ENCODE measurements at places on chromosomes 7 and 10.

DNA sequence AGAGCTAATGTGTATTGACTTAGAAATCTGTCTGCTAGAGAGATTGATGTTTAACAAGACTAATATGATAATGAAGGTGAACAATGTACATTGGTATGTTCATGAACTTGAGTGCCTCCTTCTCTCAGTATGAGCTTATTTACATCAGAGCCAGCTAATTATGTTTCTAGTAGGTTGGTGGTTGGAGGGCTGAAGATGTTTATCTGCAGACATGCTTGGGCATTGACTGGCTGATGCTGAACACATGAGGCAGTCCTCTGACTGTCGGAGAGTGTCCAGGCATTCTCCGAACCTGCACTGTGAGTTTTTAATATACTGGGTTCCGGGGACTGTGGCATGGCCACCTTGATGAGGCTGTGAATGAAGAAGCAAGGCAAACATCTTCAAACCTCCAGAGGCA, 47.5 kb downstream of the BMPER start:
- no peak overlapping the region for H3K4me3 ChIP-seq
- no peaks in the 10 kb centered on the region for H3K4me1 ChIP-seq
- no peak for DNase-seq

DNA sequence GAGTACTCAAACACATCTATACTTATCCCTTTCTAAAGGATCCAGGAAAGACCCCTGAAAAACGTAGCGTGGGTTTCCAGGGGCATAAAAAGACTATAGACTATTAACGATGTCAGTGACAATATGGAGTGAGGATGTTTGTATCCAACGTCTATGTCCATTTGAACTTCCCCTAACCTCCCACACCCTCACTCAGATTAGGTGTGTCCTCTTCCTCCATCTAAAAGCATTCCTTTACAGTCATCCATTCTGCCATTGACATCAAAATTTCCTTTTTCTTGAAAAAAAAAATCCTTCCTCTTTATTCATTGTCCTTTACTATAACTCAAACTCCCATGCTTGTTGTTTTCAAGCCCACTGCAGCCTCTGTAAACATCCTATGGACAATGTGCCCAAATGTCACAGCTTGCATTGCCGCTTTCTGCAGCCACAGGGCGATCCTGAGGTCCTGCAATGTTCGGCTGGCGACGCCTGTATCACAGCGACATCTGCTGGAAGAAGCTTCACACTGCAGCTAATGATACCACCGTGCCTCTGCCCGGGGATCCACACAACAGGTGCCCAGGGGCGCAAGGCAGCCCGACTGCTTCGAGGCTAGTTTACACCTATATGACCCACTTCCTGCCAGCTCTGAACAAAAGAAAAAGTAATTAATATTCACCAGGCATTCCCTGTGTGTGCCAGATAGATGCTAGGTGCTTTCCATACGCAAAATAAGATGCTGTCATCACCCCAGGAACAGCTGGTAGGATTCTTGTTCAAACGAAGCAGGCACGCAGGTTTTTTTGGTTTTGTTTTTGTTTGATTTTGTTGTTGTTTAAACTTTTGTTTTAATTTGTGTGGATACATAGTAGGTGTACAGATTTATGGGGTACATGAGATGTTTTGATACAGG, 267.9 kb upstream of the GHITM start:
- no peak overlapping the region for H3K4me3 ChIP-seq
- peak; percentile 58 for DNase-seq
- H3K4me1 ChIP-seq = no peaks in the 10 kb centered on the region
- H3K36me3 ChIP-seq = no peaks in the 10 kb centered on the region

DNA sequence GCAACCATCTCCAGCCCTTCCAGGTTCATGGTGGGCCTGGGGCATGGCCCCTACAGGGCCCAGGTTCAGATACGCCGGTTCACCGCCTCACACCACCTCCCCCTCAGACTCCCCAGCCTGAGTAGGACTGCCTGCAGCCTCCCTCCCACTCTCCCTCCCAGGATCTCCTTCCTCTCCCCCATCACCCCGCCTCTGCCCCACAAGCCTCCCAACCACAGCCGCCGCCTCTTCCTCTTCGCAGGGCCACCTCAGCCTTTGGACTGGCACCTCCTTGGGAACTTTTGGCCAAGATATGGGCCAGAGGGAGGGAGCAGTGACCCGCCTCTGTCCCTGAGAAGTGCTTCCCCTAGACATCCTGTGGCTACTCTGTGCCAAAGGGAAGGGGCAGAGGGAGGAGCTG, 9.3 kb downstream of the KCNIP2 start:
- peaks cover 52% of the 10 kb centered on the region for H3K4me1 ChIP-seq
- H3K27me3 ChIP-seq = no peaks in the 10 kb centered on the region

DNA sequence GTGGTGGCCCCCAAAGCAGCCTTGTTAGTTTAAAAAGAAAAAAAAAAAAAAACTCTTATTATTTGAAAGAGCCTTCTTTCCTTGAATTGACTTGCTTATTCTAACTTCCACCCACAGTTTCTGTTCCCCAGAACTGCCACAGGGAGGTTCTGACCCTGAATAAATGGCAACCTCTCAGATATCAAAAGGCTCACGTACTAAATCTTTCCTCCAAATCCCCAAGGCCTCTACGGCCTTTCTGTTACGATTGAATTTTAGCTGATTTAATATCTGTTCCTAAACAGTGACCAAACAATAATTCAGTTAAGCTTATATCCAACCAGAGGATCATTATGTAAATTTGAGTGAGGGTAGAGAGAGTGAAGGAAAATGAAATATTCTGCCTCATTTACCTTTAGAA, 482.8 kb downstream of the GFRA1 start:
- no peak overlapping the region for H3K4me3 ChIP-seq
- no peaks in the 10 kb centered on the region for H3K4me1 ChIP-seq
- DNase-seq = no peak
- H3K36me3 ChIP-seq = no peaks in the 10 kb centered on the region

GRCh38 chr7:144622745-144623144, 213.1 kb downstream of the TPK1 start:
- no peak overlapping the region for H3K4me3 ChIP-seq
- no peak overlapping the region for H3K27ac ChIP-seq

DNA sequence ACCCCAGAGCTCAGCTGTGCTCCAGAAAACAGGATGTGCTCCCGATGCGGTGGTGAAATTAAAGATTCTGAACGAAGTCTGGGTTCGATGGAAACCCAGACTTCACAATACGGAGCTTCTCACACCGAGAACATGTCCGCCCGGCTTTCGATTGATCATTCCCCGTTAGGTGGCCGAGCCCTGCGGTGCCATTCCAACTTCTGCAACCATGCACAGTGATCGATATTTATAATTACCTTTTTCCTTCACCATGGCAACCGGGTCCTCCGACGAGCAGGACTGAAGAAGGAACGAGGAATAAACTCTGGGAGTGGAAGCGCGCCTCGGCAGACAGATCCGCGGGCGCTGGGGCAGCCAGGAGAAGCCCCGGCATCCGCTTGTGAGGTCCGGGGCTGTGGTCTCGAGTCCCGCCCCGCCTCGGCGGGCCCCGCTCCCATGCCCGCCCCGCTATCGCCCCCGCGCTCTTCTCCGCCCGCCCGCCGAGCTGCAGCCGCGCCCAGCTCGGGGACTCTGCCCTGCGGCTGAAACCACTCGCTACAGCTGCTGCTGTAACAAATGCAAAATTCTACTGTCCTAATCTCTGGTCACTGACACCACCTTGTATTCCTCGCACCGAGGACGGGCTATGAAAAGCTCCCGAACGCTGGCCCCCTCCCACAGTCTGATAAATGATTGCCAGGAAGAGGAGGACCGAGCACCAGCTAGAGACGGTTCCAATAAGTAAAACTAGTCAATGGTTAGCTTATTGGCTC, 26.2 kb downstream of the ABLIM1 start:
- H3K36me3 ChIP-seq = no peaks in the 10 kb centered on the region
- H3K4me1 ChIP-seq = peaks cover 12% of the 10 kb centered on the region
- H3K4me3 ChIP-seq = peak overlapping the region; percentile 79
- peaks cover 57% of the 10 kb centered on the region for H3K27me3 ChIP-seq
- DNase-seq = peak; percentile 48

DNA sequence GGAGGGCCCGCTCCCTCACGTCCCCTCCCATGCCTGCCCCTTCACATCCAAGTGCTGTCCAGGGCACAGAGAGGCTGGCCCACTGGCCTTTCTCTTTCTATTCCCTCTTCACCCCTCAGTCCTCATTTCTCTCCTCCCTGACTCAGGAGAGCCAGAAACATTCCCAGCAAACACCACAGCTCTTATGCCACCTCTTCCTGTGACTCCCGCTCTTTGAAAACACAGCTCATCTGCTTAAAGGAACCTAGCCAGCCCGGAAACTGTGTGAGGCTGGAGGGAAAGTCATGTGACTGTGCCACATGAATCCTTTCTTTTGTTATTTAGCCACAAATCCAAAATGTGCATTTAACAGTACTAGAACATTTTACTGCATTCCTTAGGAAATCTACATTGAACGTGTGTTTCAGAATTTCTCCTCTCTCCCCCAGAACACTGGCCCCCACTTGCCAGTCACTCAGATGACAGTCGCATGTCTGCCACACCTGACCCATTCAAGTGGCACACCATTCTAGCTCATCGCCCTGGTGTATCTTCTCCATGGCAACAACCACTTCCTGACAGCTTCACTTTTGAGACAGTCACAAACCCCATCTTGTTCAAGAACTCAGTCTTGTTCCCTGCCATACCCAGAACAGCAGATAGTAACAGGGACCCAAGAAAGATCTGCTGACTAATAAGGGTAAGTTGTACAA, 42.8 kb downstream of the GRB10 start:
- no peaks in the 10 kb centered on the region for H3K27me3 ChIP-seq
- H3K27ac ChIP-seq = peak overlapping the region; percentile 85
- H3K4me1 ChIP-seq = peaks cover 22% of the 10 kb centered on the region
- peaks cover 2% of the 10 kb centered on the region for H3K36me3 ChIP-seq

DNA sequence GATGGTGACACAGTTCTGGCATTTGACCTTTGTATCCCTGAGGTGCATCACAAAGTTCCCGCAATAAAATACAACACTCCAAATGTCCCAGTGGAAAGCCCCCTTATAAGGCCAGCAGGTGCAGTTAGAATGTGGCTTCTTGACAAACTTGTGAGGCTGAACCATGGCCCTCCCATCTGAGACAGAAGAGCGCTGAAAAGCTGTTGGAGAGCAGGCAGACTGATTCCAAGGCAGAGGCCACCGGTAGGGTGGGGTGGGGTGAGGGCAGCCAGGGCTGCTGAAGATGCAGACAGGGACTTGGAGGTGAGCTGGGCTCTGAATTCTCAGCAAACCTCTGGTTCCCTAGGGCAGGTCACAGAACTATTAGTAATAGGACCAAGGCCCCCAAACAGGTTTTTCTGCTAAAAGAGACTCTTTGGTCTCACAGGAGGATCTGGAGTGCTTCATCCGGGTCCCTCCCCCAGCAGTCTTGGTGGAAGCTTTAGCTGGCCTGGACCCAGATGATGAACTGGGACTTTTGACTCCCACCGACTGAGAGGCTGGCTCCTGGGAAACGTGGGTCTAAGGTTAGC, 15.6 kb upstream of the CHST3 start:
- no peak overlapping the region for H3K4me3 ChIP-seq
- H3K4me1 ChIP-seq = no peaks in the 10 kb centered on the region
- H3K36me3 ChIP-seq = peaks cover 8% of the 10 kb centered on the region
- H3K27me3 ChIP-seq = no peaks in the 10 kb centered on the region

- no peak overlapping the region for H3K4me3 ChIP-seq
- no peak for DNase-seq
- H3K27ac ChIP-seq = no peak overlapping the region
- H3K27me3 ChIP-seq = peaks cover 15% of the 10 kb centered on the region
- peaks cover 15% of the 10 kb centered on the region for H3K4me1 ChIP-seq
- H3K36me3 ChIP-seq = peaks cover 2% of the 10 kb centered on the region
These were observed 10.3 kb upstream of the FRMPD2 start for GRCh38 chr10:48284811-48285210.

- no peak overlapping the region for H3K4me3 ChIP-seq
- H3K36me3 ChIP-seq = peaks cover 57% of the 10 kb centered on the region
- no peaks in the 10 kb centered on the region for H3K27me3 ChIP-seq
- H3K27ac ChIP-seq = no peak overlapping the region
These were observed 8.2 kb downstream of the MINDY3 start for GRCh38 chr10:15852111-15852557.

DNA sequence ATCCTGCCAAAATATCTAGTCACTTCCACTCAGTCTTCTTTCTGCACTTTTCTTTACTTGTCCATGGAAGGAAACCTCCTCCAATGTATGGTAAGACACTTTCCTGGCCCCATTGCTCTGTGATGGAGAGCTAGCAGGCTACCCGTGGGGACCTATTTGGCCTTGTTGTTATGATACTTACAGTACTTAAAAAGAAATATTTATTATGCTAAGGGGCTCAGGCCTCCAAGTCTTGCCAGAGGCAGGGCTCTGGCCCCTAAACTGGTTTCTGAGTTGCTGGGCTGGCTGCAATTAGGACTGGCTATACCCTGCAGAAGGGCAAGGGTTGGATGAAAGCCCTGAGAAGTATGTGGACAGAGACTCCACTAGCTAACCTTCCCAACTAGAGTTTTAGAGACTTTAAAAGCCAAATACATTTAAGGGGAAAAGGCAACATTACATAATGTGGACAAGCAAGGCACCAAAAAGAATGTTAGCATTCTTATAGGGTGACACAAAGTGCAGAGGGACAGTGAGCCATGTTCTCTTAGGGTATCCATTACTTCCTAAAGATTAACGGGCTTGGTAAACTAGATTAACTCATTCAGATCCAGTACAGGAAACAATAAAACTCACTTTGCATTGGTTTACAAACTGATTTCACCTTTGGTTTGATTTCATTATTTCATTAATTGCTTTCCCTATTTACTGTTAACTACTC, 84.9 kb upstream of the INHBA start:
- H3K36me3 ChIP-seq = no peaks in the 10 kb centered on the region
- no peaks in the 10 kb centered on the region for H3K4me1 ChIP-seq
- H3K4me3 ChIP-seq = no peak overlapping the region

- H3K4me3 ChIP-seq = no peak overlapping the region
- peaks cover 11% of the 10 kb centered on the region for H3K4me1 ChIP-seq
- DNase-seq = no peak
- no peaks in the 10 kb centered on the region for H3K36me3 ChIP-seq
- no peaks in the 10 kb centered on the region for H3K27me3 ChIP-seq
These were observed 287.8 kb upstream of the SHH start for GRCh38 chr7:156100086-156100485.

DNA sequence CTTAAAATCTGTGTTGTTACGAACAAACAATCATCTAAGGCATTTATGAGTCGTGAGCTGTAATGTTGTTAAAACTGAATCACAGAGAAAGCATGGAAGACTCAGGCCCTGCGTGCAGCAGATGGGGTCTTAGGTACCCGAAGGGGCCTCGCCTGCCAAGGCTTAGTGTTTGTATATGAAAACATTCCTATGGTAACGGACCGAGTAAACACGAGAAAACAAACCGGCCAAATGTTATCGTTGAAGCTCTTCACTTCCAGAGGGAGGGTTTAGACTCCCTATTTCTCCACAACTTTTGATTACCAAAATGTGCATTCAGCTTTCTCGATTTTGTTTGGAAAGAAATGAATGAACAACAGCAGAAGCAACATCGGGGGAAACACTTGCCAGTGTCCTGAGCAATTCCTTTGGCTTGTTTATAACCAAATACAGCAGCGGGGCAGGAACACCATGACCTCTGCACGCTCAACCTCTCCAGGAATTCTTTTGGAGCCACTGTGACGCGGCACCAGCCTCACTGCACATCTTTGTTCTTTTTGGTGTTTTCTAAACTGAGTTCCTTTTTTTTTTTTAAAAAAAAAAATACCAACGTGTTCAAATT, 121.6 kb upstream of the KLF6 start:
- H3K4me1 ChIP-seq = peaks cover 9% of the 10 kb centered on the region
- no peak overlapping the region for H3K27ac ChIP-seq
- peaks cover 13% of the 10 kb centered on the region for H3K36me3 ChIP-seq

GRCh38 chr10:75048669-75049098, 62.8 kb upstream of the SAMD8 start:
- no peak for DNase-seq
- no peak overlapping the region for H3K27ac ChIP-seq
- no peak overlapping the region for H3K4me3 ChIP-seq
- H3K4me1 ChIP-seq = peaks cover 10% of the 10 kb centered on the region
- no peaks in the 10 kb centered on the region for H3K36me3 ChIP-seq

Data from activated naive CD8-positive, alpha-beta T cell treated with anti-CD3 and anti-CD28 coated beads, Interleukin-2, amount 10 ng/mL, durations not matched to agents 7 days and 5 days (primary cell).